Activated B cell treated with CpG ODN at 0.5 μM for 24 hours (primary cell): ENCODE measurements at places on chromosomes 11 and 22. TPM values are rescaled to one million over a fixed set of nuclear protein-coding genes. Genes with fewer than 3 reads are reported as not detected.

The CD3E gene
- total RNA-seq = 0.59 and 0.95 TPM in 2 replicates

DNA sequence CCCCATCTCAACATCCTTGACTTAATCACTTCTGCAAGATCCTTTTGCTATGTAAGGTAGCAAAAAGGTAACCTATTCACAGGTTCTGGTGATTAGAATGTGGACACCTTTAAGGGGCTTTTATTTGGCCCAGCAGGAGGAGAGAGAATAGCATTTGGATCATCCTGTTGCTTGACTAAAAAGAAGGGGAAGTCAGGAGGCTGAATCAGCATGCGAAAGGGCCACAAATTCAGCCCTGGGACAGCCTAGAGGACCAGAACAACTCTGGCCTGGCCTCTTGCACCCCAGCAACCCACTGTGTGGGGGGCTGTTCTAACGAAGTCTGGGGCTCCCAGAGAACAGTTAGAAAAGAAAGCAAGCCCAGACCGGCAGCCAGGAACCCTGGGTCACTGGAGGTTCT is 3.2 kb upstream of the HMOX1 start:
- DNase-seq = no peak

- no peak for DNase-seq
Observed at GRCh38 chr11:117075186-117075585, 23.0 kb downstream of the SIK3 start.

DNA sequence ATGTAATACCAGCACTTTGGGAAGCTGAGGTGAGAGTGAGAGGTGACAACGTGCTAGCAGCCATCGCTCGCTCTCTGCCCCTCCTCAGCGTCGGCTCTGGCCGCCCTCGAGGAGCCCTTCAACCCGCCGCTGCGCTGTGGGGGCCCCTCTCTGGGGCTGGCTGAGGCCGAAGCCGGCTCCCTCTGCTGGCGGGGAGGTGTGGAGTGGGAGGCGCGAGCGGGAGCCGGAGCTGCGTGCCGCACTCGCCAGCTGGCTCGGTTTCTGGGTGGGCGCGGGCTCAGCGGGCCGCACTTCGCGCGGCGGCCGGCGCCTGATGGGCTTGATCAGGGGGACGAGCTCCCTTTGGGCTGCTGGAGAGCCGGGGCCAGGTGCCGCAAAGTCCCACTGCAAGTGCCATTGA is 98.9 kb upstream of the UBASH3B start:
- no peak for DNase-seq

The MRGPRX3 gene
- total RNA-seq = not detected in 2 replicates

The OR8G1 gene
- total RNA-seq = not detected in 2 replicates

DNA sequence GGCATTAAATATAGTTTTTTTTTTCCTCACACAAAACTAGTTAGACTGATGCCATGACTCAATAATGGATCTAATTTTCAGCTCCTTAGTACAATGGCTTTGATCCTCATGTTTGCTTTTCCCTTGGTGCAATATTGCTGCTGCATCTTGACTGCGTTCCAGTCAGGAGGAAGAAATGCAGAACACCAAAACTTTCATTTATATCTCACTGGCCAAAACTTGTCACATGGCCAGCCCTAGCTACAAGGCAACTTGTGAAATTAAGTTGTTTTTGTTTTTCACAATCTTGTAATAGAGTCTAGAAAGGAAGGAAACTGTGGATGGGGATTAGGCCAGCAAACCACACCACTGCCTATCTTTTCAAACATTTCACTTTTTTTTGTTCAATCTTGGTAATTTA is 36.7 kb downstream of the SMC1B start:
- DNase-seq = no peak

GRCh38 chr11:129035244-129035643 is 92.6 kb upstream of the TP53AIP1 start:
- DNase-seq = no peak

DNA sequence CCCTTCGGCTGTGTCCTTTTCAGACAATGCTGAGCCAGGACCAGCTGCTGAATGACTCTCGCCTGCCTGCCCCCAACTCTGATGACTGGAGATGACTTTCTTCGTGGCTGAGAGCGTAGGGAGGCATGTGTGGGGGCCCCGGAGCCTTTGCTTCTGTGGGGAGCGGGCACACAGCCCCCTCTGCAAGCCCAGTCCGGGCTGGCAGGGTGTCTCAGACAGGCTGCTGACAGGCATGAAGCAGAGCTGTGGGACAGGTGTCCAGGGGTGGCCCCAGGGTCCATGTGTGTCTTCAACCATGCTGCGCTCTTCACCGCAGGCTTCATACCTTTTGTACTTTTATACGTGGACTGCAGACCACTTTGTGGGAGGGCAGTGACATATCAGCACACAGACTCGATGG is 16.6 kb downstream of the CYB5R2 start:
- no peak for DNase-seq

DNA sequence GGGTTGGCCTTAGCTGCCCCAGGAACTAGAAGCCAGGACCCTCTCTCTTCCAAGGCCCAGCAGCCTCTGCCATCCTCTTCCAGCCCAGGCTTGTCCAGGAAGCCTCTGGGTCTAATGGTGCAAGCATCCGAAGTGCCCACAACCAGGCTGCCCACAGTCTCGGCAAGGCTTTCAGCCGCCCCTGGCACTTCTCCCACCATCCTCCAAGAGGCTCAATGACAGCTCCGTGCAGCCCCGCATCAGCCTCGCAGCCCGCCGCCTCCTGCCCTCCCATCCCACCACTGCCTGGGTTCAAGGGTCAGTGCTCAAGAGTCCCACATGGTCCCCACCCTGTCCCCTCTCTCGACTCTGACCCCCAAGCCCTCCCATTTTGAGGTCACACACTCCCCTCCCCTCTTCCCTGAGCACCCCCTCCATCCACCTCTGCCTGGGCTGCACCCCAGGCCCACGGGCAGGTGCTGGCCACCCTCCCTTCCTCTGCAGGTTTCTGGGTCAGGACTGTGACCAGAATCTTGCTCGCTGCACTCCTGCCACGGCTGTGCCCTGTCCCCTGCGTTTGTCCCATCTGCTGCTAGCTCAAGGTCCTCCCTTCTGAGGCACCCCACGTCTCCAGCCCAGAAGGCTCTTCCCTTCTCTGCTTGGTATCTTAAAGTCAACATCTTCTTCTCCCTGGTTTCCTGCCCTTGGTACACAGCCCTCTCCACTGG is 17.2 kb downstream of the IFITM10 start:
- no peak for DNase-seq

GRCh38 chr11:113778111-113778910 is 1.3 kb upstream of the CLDN25 start:
- no peak for DNase-seq

DNA sequence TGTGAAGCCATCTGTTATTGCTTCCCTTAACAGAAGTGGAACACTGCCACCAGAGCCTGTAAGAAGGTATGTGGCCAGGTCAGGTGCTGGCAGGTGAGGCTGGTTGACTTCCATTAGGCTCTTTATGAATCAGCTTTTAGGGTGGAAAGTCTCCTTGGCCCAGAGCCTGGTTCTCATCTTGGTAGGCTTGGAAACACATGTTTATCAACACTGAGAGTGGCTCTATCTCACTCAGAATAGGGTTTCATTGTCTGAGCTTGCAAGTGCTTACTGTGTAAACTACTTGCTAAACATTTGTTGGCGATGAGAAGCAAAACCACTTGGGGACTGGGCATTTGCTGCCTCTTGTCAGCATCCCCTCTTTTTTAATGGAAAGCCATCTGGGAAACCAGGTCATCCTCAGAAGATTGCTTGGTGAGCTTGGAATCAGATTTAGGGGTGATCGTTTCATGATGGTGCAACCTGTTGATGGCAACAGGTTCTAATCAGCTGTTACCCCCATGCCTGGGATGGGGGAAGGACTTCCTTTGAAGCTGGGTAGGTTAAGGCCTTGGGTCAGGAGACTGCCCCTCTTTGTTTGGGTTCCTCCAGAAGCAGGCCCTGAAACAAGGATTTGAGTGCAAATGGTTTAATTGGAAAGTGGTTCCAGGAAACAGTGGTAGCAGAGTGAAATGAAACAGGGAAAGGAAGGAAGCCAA is 75.0 kb upstream of the AMPD3 start:
- DNase-seq = no peak

The OR4A15 gene
- not detected in 2 replicates for total RNA-seq

The APOL4 gene
- 0.05 TPM in 1 of 2 replicates, not detected in the other for total RNA-seq

GRCh38 chr11:14055936-14056335 is 93.4 kb downstream of the SPON1 start:
- DNase-seq = no peak

The PGM2L1 gene
- 3.5 and 3.8 TPM in 2 replicates for total RNA-seq

GRCh38 chr11:761526-762108 is 14.4 kb downstream of the TALDO1 start:
- no peak for DNase-seq

The HEPN1 gene
- not detected in 2 replicates for total RNA-seq

The OPCML gene
- total RNA-seq = not detected in 2 replicates

The OR51I1 gene
- not detected in 2 replicates for total RNA-seq

GRCh38 chr11:35425603-35426212 is 6.3 kb upstream of the SLC1A2 start:
- no peak for DNase-seq

DNA sequence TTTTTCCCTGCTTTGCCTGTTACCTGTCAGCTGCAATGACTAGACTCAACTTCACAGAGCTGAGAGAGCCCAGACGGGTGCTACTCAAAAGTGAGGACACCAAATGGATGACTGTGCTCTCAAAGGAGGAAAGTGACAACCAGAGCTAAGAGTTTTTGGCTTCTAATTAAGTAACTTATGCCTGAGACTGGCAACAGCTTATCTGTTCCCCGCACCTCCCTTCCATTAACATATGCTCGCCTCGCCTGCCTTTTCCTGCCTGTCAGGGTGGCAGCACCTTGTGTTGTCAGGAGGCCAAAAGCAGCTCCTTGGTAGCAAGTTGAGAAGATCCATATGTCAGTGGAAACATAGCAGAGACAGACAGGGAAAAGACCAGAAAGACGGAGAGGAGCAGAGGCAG is 573.9 kb upstream of the KIRREL3 start:
- no peak for DNase-seq

The MS4A2 gene
- total RNA-seq = not detected in 2 replicates

DNA sequence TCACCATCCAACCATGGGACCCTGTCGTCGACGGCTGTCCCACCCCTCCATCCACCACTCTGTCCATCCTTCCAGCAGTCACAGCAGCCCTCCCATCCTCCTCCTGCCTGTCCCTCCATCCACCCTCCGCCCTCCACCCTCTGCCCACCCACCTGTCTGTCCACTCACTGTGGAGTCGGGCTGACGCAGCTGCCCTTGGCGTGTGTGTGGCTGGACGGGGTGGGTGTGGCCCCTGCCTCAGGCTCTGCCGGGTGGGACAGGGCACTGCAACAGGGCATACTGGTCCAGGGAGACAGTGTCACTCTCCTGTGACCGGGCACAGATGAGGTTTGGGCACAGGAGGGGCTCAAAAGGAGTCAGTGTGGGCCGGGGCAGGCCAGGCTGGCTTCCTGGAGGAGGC is 1.9 kb downstream of the PKP3 start:
- no peak for DNase-seq

DNA sequence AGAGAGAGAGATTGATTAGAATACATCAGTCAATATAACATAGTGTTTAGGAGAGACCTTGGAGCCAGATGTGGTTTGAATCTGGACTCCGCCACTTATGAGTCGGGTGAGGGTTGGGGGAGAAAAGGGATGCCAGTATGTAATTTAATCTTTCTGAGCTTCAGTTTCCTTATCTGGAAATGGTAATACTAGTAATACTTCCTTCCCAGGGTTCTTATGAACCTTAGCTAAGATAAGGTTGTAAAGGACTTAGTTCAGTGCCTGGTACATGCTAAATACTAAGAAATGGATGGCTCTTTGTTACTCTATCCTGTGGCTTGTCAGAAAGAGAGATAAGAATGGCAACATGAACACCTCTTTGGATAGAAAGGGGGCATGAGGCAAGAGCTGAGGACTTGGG is 226.1 kb upstream of the NARS2 start:
- no peak for DNase-seq

DNA sequence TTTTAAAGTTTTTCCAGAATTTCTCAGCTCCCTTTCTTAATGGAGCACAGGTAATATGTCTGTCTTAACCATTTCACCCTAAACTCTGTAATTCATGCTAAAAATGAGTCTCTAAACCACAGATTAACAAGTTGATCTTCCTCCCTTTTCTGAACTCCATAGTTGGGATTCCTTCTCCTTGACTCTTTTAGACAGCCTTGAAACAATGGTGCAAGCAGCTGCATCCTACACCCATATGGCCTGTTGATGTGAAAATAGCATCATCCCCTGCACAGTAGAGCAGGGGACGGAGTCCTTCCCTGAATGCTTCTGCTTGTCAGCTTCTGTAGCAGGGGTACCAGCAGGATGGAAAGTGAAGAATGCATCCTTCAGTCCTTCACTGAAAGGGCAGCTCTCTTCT is 192.8 kb upstream of the SORL1-AS1 start:
- no peak for DNase-seq

GRCh38 chr11:68890490-68891231 is 13.0 kb downstream of the MRPL21 start:
- no peak for DNase-seq

DNA sequence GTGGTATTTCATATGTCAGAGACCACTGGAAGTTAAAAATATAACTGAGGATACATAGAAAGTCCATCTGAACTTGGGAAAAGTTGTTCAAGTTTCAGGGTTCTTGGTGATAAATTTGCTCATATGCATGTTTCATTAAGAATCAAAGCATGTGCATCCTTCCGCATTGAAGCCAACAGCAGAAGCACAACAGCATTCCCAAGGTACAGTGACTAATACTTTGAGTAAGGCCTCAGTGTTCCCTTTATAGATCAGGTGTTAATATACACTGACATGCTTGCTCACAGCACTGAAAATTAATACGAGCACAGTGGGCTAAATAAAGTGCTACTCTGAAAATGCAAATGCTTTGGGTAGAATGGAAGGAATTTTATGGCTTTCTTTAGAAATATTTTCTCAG is 691.1 kb downstream of the METTL15 start:
- no peak for DNase-seq

- DNase-seq = no peak
Observed at GRCh38 chr11:84887055-84887629, 740.0 kb downstream of the DLG2 start.

- no peak for DNase-seq
Observed at GRCh38 chr11:38143852-38144251, 1545.8 kb upstream of the RAG2 start.

The CHKA gene
- total RNA-seq = 11.9 and 16.1 TPM in 2 replicates

DNA sequence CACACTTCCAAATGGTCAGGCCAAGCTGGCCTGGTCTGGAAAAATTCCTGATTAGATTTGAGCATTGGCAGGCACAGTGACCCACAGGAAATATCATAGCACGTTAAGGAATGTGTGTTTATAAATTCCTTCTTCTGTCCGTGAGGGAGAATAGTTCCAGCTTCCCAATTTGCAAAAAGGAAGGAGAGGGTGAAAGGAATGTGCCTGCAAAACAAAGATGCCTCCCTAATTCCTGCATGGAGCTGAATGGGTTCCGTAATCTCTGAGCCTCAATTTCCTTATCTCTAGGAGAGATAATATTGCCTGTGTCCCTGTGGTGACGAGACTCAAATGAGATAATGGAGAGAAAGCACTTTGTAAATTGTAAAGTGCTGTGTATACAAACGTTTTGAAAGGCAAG is 105.1 kb downstream of the FEZ1 start:
- DNase-seq = no peak

DNA sequence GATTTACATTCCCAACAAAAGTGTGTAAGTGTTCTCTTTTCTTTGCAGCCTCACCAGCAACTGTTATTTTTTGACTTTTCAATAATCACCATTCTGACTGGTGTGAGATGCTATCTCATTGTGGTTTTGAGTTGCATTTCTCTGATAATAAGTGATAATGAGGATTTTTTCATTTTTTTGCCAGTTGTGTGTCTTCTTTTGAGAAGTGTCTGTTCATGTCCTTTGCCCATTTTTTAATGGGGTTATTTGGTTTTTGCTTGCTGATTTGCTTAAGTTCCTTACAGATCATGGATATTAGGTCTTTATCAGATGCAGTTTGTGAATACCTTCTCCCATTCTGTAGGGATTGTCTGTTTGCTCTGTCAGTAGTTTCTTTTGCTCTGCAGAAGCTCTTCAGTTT is 107.7 kb downstream of the EHF start:
- no peak for DNase-seq
